NCI-H460 (cell line): ENCODE measurements at places on chromosomes 3 and 15. TPM values are rescaled to one million over a fixed set of nuclear protein-coding genes. Genes with fewer than 3 reads are reported as not detected.

DNA sequence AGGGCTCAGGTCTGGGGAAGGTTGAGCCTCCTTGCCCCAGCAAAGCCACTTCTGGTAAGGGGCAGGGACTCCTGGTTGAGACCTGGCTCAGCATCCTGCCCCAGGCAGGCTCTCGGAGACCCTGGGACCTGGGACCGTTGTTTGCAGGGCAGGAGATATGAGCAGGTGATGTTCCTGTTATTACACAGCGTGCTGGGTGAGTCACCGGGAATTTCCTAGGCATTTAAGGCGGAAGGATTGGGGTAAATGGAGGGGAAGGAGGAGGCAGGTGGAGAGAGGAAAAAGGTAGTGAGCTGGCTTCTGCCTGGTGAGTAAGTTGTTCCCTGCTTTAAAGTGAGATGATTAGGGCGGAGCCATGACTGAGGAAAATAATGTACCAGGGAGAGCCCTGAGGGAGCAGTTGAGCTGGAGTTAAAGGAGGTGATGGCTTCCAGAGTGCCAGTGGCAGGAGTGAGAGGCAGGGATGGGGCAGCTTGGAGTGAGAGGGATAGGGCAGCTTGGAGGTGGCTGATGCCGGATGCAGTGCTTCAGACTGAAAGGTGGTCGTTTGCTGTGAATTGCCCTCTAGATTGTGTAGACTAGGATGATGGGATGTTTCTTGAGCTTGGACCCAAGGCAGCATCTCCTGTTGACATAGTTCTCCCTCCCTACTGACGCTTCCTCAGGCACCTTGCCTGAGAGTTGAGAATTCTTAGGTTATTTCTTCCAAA, 79.4 kb downstream of the AAGAB start:
- no peak for DNase-seq

- no peak for DNase-seq
Observed at GRCh38 chr3:48897460-48898376, 964 bp downstream of the SLC25A20 start.

GRCh38 chr3:155386919-155387318, 93.4 kb upstream of the STRIT1 start:
- no peak for DNase-seq

DNA sequence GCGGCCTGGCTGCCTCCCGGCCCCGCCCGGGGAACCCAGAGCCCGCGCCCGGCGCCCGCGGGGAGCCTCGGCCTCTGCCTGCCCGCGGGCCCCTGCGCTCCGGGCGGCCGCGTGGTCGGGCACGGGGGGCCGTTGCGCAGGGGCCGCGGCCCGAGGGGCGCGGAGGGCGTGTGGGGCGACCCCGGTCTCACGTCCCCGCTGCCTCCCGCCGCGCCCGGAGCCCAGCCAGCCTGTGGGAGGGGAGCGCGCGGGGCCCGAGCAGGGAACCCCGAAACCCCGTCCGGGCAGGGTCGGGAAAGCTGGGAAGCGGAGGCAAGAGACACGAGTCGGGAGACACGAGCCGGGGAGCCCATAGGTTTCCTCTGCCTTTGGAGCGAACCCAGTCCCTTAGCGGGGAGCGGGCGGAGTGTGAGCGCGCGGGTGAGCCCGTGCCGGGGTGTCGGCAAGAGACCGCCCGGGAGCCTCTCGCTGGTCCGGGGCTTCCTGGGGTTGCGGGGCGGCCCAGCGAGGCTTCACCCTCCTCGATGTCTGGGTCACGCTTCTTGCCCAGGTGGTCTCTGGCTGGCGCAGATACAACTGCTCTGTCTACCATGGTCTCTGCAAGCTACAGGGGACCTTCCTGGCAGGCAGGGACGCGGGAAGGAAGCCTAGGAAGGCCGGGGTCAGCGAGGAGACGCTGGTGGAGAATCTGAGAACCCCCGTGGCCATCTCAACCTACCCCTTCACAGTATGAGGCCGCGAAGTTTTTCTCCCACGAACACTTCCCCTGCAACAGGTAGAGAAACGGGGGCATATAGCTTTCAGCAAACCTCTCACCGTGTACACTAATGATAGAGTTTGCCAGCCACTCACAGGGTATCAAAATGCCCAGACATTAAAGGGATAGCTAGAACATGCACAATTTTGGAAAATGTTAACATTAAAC, 586 bp downstream of the LRRK1 start:
- no peak for DNase-seq

- no peak for DNase-seq
Observed at GRCh38 chr3:35492841-35493240, 146.5 kb upstream of the ARPP21 start.

DNA sequence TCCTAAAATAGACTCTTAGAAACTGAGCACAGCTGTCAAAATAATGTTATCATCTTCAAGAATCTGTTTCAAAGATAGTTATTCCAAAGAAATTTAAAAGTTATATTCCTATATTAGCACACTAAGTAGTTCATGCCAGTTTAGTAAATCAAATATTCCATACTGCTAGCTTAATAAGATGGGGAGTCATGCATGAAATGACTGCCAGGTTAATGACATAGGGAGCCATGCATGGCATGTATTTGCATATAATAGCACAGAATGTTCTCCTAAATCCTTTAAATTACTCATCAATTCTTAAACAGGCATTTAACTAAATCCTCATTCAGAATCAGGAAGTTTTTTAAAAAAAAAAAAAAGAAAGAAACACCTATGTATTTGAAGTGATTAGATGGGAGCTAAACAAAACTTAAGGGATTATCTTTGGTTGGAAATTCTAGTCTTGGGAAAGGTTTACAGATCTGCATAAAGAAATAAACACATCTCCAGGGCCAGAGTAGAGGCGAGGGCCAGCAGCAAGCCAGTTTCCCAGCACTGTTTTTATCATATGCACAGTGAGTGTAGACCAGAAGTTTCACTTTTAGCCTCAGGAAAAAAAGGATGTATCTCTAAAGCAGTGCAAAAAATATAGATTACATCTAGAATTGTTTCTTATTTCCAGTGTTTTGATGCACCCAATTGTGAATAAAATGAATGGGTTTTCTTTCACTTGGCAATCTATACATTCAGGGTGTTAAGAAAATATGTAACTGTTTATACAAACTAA, 366.4 kb upstream of the AGTR1 start:
- no peak for DNase-seq

CYP1A1 gene
- total RNA-seq = not detected in 2 replicates

- no peak for DNase-seq
Observed at GRCh38 chr3:141422961-141423582, 54.8 kb downstream of the ZBTB38 start.

DNA sequence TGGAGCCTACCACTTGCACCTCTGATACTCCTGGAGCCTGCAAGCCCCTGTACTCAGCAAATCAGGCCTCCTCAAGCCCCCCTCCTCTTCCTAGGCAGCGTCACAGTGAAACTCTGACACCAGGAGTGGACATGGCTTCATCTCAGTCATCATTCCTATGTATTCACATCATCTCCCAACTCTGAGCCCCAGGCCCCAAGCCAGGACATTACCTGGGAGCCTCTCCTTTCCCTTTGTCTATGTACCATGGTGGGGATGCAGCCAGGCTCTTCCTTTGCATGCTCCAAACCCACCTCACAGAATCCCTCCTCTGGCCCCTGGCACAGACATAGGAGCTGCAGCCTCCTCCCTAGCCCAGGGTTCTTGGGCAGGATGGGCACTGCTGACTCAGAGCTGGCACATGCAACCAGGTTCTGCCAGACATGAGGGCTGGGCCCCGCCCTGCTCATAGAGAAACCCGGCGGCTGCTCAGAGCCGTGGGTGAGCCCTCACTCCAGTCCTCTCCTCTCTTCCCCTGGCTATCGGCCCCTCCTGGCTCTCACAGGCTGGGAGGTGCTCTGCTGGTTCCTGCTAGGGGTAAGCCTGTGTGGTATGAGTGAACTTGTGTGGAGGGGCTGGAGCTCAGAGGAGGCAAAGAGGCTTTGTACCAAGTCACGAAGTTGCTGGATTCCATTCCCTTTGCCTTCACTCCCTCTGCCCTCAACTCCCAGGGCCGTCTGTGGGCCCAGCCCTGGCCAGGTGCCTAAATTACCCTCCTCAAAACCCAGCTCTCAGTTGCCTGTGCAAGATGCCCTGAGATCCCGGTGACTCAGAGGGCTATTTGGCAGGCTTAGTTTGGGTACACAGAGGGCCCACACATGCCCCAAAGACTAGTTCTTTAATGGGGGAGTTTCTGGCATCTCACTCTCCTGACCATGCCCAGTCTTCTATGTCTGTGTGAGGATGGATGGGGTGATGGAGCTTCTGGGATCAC, 1.9 kb upstream of the PLCD1 start:
- peak; percentile 55 for DNase-seq

- no peak for DNase-seq
Observed at GRCh38 chr15:66588537-66588936, 22.7 kb upstream of the LCTL start.

SEMA6D gene
- total RNA-seq = 0.02 and 0.09 TPM in 2 replicates

TIGIT gene
- not detected in 2 replicates for total RNA-seq

- peak; percentile 53 for DNase-seq
Observed at GRCh38 chr3:4350789-4351163, 47.6 kb downstream of the SETMAR start.

GRCh38 chr3:158451405-158452055, 119.5 kb upstream of the MLF1 start:
- no peak for DNase-seq

DNA sequence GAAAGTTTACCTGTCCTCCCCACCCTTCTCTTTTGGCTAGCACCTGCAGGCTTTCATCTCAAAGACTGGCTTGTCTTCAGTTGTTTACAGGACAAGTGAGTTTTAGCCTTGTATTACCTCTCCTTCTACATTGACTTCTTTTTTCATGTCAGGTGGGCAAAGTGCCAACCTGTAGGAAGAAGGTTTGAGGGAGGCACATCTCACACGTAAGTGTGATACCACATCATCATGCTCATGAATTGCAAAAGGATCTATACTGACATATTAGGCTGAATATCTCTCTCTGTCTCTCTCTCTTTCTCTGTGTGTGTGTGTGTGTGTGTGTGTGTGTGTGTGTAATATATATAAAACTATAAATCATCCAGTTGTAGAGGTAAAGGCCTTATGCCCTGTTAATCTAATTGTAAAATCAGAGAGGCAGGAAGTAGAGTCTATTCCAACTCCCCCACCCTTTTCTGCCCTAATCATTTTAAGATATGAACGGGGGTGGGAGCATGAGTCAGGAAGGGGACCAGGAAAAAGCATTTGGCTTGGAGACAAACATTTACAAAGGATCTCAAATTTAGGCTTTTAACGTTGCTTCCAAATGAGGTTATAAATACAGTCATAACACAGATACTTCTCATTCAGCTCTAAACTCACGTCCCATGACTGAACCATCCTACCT, 107.0 kb upstream of the PFN2 start:
- peak; percentile 38 for DNase-seq

GRCh38 chr3:12465836-12466225, 18.4 kb upstream of the TSEN2 start:
- DNase-seq = no peak

DNA sequence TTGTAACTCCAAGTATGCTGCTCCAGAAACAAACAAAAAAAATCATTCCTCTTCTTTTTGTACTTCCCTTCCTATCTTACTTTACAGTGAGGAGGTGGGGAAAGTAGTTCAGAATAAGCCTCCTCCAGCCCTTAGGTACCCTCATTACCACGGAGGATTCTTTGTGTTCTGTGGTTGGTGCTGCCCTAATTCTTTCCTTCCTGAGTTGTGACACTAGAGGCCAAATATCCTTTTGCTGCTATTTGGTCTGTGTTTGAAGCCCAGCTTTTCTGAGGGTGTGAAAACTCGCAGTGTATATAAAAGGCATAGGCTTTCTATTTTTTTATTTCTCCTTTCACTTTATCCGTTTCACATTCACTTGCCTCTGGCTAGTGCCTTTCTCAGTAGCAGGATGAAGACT, 98.2 kb downstream of the HHLA2 start:
- no peak for DNase-seq

GRCh38 chr3:113454057-113454456, 12.8 kb upstream of the CFAP44 start:
- no peak for DNase-seq

- no peak for DNase-seq
Observed at GRCh38 chr3:39063143-39063542, 11.3 kb downstream of the WDR48 start.

GRCh38 chr3:128316481-128316891, 150.2 kb downstream of the DNAJB8 start:
- no peak for DNase-seq

DNA sequence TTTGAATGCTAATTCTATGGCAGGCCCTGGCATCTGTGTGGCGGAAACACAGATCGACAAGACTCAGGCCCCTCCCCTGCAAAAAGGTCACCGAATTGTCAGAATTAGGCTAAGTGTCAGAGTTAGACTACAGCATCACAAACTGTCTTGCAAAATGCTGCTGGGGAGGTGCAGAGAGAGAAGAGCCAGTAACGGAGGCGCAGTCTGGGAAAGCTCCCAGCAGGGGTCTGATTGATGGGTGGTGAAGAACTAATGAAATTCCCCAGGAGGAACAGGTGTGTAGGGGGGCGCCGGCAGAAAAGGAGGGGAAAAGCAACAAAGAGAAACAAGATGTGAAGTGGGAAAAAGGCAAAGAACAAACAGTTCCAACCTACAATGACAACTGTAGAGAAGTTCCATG, 72.7 kb upstream of the TAMM41 start:
- no peak for DNase-seq

DNA sequence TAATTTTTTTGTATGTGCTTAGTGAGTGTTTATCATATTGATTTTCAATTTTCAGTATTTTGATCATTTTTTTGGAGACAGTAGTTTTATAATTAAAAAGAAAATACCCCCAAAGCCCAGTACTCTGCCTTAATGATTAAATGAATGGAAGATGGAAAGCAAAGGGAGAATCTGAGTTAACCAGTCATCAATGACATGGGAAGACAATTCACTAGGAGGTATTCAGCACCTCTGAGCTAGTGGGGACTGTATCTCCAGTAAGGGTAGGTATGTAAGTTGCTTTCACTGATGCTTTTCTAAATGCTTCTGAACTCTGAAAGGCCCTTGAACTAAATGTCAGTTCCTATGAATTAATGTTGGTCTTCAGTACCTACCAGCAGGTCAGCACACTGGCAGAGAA, 590.4 kb upstream of the DPPA4 start:
- no peak for DNase-seq

DNA sequence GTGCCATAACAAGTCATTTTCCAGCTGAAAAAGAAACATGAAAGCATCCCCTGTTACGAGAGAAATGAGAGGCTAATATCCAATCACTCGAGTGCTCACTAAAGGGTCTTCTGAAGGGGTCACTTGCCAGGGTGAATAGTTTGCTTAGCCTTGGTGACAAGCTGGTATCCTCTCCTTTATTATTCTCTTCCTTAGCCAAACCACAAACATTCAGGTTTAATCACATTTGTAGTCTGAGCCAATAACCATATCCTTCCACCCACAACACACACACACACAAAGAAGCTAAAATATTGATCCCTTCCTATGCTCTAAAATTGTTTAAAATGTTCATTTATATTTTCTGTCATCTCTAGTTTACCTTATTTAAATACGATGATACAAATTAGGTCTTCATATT, 240.5 kb upstream of the TMCO5A start:
- DNase-seq = no peak

- no peak for DNase-seq
Observed at GRCh38 chr15:52680761-52681160, 1.6 kb upstream of the ATOSA start.

CPLX3 gene
- total RNA-seq = 0.07 TPM in 1 of 2 replicates, not detected in the other

GRCh38 chr15:33242165-33242564, 47.7 kb upstream of the FMN1 start:
- no peak for DNase-seq
